Activated T-cell treated with anti-CD3 and anti-CD28 coated beads for 1 hour (primary cell): ENCODE measurements at places on chromosomes 3 and 15.
A peak's percentile ranks its signal among the peaks of the same experiment; 100 is the strongest.

- DNase-seq, result no peak
These were observed 72.7 kb upstream of the LRTM1 start for GRCh38 chr3:55000546-55000945.

DNA sequence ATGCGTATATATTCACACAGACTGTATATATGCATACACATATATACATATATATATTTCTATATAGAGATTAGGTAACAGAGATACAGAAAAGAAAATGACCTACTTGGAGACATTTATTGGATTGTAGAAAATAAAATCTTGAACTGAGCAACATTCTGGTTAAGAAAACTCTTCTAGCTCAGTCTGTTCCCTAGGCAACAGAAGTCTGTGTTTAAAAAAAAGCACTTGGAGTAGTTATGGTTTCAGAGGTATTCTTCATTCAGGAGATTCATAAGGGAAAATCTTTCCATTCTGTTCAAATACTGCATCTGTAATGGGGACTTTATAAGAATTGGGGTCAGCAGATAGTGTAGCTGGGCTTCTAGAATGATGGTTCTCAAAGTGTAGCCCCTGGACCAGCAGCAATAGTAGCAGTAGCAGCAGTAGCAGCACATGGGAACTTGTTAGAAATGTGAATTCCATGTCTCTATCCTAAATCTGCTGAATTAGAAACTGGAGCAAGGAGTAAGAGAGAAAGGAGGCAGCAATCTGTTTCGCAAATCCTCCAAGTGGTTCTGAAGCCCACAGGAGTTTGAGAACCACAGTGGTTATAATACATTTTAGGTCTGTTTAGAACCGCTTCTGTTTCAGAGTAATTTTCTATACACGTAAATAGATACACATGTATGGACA lies 112.8 kb upstream of the TMEM108 start:
- DNase-seq, result no peak

- no peak for DNase-seq
These were observed 41.5 kb downstream of the FGF12 start for GRCh38 chr3:192685801-192686200.

DNA sequence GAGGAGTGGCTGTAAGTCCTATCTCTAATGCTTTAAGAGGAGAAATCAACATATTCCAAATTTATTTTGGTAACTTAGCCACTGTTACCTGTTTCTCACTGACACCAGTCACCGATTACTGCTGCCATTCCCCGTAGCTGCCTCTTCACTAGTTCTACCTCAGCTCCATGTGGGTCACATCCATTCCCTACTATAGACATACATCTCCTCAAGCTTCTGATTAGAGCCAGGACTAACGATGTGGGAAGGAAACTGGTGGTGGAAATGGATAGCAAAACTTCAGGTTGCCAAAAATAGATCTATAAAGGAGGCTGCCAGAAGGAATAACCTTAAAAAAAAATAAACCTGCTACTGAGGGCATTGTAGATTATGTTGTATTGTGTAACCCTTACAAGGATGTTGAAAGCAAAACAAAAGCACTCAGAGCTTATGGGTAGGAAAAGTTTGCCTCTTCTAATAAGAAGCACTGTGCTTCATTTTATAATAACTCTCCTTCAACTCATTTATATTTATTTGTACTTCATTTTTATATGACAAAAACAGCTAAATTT lies 56.0 kb downstream of the KAT2B start:
- DNase-seq, result no peak

- no peak for DNase-seq
These were observed 86.4 kb downstream of the DNAJB8 start for GRCh38 chr3:128380295-128380694.

DNA sequence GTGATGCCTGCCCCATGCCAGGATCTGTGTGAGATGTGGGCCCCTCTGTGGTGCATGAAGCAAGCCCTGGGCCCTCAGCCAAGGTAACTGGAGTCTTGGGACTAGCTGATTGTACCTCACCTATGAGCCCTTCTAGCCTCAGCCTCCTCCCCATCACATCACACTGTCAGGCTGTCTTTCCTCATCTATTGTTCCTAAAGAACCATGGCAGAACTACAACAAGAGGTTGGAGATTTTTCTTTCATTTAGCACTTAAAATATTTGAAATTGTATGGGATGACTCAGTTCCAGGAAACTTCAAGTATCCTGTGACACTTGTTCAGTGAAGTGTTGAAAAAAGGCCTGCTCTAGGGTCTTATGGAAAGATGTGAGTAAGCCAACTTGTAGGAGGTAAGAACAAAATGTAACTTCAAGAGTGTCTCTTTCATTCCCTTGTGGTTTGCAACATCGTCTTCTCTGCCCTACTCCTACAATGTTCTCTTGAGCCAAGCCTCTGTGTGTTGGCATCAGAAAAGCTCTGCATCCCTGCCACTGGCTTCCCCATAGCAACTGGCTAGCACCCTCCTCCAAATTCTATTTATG lies 58.7 kb upstream of the TIPARP start:
- DNase-seq, result no peak

DNA sequence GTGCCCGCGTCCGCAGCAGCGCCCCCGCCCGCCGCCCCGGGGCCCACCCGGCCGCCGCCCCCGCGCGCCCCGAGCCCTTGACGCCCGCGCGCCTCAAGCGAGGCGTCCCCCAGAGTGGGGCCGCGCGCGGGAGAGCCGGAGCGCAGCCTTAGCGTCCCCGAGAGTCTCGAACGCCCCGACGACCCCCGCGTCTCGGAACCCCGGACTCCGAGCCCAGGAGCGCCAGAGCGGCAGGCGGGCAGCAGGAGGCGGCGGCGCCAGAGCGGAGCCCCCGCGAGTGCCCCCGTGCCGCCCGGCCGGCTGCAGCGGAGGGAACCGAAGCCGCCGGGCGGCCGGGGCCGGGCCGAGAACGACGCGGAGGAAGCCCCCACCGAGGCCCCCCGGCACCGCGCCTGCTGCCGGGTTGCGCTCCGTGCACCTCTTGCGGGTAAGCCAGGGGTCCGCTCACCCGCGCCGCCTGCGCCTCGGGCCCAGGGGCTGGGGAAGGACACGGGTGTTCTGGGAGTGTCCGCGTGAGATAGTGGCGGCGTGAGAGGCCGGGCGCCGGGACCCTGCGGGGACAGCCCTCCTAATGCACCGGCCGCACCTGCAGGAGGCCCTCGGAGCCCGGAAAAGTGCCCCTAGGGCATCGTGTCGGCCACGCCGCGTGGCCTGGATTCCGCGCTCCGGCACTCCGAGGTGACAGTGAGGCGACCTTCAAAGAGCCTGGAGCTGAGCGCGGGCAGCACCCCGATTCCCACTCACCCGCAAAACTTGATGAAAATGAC lies 52.0 kb upstream of the ULK4 start:
- peak; percentile 19 for DNase-seq

GRCh38 chr15:70503073-70503745 lies 260.1 kb downstream of the UACA start:
- no peak for DNase-seq

GRCh38 chr3:140145528-140145927 lies 210.5 kb downstream of the CLSTN2 start:
- DNase-seq, result no peak

DNA sequence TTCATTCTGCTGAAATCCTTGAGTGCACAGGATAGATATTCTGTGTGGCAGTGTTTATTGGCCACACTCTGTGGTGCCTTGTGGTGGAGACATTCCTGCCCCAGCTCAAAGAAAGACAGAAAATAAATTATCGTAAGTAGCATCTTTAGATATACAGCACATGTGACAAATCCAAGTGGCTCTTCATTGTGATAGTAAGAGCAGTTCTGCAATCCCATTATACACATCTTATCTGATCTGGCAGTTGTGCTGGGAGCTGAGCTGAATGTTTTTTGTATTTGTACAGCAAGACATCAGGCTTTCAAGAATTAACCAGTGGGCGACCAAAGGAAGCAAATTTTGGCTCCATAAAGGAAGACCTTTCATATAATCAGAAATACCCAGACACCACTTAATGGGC lies 235.3 kb upstream of the MRPL3 start:
- DNase-seq, result no peak

DNA sequence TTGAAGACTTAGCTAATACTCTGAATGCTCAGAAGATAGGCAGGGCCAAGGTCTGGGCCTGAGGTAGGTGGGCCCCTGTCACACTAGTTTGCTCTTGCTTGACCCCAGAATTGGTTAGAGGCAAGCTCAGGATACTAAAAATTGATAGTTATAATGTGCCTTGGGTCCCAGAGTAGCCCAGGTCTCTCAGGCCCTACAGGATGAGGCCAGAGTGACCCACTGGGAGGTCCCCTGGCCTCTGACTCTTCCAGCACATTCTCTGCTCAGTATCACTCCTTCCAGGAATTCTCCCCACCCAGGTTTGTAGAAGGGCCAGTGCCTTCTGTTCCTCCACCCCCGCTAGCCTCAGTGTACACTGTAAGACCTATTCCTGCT lies 667 bp upstream of the KLHDC8B start:
- DNase-seq, result no peak

- DNase-seq, result no peak
These were observed 26.3 kb downstream of the ITGA11 start for GRCh38 chr15:68405378-68406250.

DNA sequence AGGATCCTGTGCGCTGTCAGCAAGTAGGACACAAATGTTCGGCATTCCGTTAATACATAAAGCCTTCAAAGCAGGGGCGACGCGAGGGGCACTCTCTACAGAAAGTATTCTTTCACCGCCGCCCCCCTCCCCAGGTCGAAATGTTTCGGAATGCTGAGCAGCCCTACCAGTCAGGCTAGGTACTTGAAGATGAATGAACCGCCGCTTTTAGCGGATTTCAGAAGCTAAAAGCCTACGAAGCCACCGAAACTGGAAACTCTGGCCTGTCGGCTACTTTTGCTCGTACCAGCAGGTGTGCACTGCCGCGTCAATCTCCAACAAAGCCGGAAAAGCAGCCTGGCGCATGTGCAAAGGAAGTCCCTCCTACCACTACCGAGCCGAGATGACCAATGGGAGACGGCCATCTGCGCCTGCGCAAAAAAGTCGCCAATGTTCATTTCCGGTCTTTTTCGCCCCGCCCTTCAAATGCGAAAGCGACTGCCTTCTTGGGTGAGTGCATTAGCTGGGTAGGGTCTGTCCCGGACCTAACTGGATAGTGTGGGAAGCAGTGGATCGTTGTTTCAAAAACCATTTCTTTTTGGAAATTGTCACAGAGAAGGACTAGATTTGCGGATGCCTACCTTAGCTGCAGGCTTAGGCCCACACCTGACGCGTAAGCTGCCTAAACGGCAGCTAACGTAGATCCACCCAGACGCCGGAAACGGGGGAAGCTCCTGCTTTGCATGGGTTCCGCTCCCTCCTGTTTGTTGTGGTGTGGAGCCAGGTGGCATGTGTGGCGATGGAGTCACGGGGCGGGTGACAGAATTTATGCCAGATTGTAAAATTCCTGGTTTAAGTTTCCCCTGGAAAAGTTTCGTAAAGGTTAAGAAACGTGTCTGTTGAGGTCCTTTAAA lies at the start of gene WDR5B:
Gene WDR5B (minus strand): TSS at position 301 of the 893 bp plus-strand sequence. CDS start 534 bp downstream, outside the sequence.
- peak; percentile 99 for DNase-seq

- DNase-seq, result no peak
These were observed 136.0 kb downstream of the VGLL4 start for GRCh38 chr3:11507719-11508118.

- no peak for DNase-seq
These were observed 18.6 kb upstream of the SEC13 start for GRCh38 chr3:10339376-10339955.

DNA sequence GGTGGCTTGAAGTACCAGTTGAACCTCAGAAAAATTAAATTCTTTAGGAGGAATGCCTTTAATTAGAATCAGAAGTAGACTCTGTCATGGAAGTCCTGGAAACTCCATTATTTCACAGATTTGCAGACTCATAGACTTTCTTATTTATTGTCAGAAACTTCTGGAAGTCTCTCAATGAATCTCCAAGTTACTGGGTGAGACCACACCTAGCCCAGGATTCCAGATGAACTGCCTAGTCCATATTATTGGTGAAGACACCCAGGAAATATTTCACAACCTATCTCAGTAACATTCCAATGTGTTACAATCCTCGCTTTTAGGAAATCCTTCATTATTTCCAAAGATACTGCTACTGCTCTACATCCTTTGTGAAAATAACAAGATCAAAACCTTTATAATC lies 6.5 kb upstream of the THBS1 start:
- DNase-seq, result no peak

DNA sequence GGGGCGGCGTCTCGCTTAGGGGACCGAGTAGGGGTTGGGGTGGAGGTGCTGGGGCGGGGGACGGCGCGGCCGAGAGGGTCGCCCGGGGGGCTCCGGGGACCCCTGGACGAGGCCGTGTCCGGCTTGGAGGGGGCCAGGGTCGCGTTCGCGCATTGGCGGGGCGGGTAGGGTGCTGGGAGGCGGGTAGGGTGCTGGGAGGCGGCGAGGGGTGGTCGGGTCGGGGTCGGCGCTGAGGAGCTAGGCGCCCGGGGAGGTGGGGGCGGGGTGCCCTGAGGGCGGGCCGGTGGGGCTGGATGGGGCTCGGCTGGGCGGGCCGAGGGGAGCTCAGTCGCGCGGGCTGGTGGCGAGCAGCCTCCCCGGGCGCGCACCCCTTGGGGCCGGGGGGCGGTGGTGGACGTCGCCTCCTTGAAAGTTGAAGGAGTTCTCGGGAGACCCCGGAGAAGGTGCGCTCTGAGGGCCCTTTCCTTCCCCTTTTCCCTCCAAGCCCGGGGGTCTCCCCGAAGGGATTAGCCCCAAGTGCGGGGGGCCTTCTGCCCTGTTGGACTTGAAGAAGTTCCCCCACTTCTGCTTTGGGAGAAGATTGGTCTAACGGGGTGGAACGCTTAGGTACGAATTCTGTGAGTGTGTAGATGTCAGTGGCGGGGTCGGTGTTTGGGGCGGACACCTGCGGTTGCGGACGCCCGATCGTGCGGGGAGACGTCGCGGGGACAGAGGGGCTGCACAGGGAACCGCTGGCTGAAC lies 543 bp downstream of the MEF2A start:
- DNase-seq, result no peak

DNA sequence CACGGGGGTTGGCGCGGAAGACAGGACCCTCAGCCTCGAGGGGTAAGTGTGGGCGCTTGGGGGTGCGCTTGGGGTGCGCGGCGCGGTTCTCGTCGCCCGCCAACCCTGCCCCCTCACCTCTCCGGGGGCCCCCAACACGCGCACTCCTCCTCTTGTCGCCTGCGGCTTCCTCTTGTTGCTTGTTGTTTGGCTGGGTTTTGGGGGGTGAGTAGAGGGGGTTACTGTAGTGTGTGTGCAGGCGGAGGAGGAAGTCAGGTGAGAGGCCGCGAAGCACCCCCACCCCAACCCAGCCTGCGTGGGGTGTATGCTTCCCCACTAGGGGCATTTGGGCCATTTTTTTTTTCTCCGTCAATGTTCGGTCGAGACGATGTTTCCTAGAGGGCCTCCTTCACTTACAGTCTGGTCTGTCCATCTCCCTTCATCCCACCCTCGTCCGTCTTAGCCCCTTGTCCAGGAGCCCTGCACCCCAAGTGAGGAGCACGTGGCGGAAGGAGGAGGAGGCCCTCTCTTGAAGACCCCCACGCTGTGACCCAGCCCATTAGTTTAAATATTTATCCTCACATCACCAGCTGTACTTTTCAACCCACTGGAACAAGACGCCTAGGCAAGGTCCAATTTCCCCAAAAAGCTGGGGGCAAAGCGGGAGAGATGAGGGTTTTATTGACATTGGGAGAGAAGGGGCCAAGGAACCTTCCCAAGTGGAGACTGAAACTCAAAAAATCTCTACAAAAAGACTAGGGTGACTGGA lies 20.4 kb upstream of the SATB1 start:
- peak; percentile 65 for DNase-seq
